OCI-M1 (cell line): ENCODE measurements at places on chromosomes 12 and 14.

DNA sequence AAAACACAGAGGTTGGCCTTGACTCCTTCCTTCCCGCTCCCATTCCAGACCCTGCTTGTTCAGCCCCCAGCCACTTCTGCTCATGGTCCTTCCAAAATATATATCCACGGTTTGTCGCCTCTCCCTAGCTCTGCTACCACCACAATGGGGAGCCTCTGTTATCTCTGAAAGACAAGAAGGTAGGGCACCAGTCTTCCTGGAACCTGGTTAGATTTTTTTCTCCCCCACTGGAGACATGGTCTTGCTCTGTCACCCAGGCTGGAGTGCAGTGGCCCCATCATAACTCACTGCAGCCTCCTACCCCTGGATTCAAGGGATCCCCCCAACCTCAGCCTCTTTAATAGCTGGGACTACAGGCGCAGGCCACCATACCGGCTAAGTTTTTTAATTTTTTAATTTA is 95.7 kb downstream of the PTPN11 start:
- DNase-seq: no peak

DNA sequence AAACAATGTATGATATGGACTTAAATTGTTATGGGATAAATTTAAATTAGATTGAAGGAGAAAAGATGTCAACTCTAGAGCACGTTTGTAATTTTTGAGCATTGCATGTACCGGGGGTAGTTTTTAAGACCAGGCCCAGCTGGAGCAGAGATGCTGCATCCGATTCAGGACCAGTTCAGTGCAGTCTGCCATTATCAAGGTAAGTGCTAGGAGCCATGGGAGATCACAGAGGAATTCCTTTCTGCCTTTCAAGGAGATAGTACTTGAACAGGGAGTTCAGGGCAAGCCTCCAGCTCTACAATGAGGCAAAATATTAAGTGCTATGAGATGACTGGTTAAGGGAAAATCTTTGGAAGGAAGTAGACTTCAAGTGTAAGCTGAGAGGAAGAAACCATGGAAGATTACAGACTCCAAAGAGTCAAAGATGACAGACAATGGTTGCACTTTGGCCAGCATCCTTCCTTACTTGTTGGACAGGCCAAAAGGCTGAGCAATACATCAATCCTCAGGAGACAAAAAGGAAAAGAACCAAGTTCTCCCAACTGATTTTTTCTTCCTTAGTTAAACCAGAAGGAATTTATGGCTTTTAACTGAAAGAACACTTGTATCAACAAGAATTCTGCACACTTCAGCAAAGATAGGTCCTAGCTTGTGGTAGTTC is 113.2 kb upstream of the HIF1A start:
- no peak for DNase-seq

GRCh38 chr12:84978921-84979320 is 57.2 kb downstream of the TSPAN19 start:
- DNase-seq: no peak

DNA sequence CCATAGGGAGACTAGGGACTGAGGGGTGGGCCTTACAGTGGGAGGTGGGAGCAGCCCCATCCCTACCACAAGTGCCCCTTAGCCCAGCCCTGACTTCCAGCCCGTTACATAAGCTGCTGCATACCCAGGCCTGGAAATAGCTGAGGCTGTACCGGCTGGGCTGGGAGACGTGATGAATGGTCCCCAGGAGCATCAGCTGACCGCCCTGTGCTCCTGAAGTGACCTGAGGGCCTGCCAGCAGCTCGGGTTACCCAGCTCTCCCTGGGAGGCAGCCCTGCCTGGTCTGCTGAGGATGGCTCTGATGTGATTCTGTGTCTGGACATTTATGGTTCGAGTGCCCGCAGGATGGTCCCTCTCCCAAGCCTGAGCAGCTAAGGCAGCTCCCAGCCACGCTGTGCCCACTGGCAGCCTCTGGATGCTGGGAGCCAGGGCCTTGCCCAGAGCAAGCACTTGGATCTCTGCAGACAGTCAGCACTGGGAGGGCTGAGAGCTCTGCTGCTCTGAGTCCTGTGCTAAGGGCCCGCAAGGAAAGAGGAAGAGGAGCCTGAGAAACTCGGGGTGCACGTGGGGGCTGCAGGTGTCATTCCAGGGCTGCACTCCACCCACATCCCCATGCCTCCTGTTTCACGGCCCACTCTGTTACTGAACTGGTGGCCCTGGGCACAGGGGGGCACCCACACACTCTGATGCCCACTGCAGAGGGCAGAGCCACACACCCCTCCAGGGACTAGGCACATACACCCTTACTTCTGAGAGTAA is 20.5 kb downstream of the TAMALIN start:
- DNase-seq: no peak

DNA sequence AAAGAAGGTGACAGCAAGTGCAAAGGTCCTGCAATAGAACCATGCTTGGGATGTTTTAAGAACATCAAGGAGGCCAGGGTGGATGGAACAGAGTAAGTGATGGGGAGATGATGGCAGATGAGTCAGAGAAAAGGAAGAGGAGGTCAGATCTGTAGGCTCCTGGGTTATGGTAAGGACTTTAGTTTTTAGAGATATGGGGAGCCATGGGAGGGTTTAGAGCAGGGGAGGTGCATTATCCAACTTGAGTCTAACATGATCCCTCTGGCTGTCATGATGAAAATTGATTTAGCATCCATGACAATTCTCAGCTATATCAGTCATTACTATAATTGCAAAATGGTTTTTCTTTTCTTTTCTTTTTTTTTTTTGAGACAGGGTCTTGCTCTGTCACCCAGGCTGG is 7.3 kb upstream of the PLBD2 start:
- DNase-seq: no peak

- no peak for DNase-seq
Measured at GRCh38 chr14:104206281-104206904, 68.0 kb downstream of the KIF26A start.

- peak; percentile 20 for DNase-seq
Measured at GRCh38 chr14:53002576-53002975, 51.7 kb upstream of the FERMT2 start.

GRCh38 chr12:56257071-56257470 is 1.1 kb downstream of the ANKRD52 start:
- DNase-seq: no peak

GRCh38 chr12:106245767-106246166 is 2.1 kb downstream of the CKAP4 start:
- no peak for DNase-seq

GRCh38 chr14:100341301-100342031 is 18.3 kb downstream of the SLC25A47 start:
- DNase-seq: peak; percentile 24

- no peak for DNase-seq
Measured at GRCh38 chr14:69997849-69998248, 118.6 kb downstream of the SMOC1 start.

DNA sequence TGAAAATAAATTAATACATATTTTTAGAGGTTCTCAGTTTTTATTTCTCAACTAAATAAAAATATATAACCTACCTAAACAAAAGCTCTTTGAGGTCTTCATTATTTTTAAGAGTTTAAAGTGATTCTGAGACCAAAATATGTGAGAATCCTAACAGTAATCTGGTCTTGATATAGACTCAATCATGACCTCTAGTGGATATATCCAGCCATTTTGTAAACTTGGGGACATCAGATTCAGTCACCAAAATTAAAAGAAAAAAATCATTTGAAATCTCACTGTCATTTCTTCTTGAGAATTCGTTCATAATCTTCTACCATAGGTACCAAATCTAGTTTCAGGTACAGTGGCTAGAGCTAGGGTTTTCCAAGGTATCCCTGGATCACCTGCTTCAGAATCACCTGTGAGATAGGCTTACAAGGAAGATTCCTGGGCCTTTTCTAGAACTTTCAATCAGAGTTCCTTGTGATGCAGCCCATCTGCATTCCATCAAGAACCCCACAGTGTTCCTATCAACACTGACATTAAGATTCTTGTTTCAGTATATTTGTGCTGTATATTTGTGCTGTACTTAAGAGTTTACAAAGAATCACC is 214.9 kb downstream of the ADAMTS20 start:
- peak; percentile 77 for DNase-seq

DNA sequence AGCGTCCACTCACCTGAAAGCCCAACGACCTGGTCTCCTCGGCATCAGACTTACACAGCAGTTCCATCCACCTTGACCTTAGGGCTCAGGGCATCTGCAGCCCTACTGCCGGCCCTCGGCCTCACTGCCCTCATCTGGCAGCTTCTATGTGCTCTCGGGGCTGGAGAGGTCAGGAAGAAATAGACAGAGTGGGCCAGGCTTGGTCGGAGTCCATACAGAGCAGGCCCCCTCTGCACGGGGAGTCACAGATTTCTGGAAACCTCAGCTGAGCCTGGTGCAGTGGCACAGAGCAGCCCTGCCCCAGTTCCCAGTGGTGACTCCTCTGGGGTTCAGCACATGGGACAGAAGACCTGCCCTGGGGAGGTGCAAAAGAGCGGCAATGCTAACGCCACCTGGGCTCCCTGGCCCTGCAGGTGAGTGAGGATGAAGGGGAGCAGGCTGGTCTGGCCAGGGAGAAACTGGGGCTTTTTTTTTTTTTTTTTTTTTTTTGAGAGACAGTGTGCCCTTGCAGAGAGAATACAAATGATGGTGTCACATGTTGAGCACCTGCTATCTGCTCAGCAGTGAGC is 190.1 kb upstream of the PRMT8 start:
- no peak for DNase-seq

DNA sequence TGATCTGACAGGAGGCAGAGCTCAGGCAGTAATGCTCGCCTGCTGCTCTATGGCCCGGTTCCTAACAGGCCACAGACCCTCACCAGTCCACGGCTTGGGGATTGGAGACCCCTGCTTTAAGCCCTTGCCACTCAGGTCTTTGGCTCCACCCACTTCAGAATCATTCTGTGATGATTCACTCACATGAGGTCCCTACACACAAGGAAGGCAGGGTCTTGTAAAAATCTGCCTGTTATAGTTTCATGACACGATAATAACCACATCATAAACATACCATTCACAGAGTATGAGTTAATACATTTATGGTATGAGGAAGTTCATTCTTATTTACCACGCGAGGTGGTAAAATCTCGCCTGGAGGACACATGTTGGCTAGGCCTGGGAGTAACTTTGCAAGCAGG is 29.0 kb upstream of the MAX start:
- DNase-seq: peak; percentile 6

GRCh38 chr14:96349286-96350075 is 13.7 kb downstream of the ATG2B start:
- DNase-seq: no peak

- DNase-seq: no peak
Measured at GRCh38 chr12:23431006-23431405, 518.5 kb downstream of the SOX5 start.

GRCh38 chr12:65449400-65449799 is 170.9 kb downstream of the MSRB3 start:
- DNase-seq: no peak

GRCh38 chr14:34075826-34076225 is 125.0 kb upstream of the EGLN3 start:
- no peak for DNase-seq

DNA sequence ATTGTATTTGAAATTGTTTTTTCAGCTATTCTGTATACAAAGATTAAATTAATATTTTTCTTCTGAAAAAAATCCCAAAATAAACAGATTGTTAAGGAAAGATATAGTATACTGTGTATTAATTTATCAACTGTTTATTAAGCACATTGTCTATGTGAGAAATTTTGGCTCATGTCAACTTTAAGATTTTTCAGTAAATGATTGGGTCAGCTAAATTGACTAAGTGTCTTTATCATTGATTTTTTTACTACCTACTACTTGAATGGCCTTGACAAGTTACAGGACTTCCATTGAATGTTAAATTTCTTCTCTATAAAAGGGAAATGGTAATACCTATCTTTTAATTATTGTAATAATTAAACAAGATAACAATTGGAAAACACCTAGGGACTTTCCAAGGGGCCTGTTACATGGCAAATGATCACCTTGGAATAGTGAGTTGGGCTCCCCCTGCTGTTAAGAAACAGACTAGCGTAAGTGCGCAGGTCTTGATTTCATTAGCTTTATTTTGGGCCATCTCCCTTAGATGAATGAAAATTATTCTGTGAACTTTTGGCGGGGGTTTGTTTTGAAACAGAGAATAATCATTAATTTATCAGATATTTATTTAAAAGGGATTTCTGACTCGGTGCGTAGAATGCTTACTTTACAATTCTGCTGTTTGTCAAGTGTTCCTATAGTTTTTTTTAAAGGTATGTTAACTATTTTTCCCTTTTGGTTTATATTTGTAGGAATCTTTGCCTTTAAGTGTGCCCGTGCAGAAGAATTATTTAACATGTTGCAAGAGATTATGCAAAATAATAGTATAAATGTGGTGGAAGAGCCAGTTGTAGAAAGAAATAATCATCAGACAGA is 14.5 kb upstream of the CCT2 start:
- DNase-seq: peak; percentile 72

- peak; percentile 90 for DNase-seq
Measured at GRCh38 chr12:911191-911826, 38.2 kb downstream of the RAD52 start.

DNA sequence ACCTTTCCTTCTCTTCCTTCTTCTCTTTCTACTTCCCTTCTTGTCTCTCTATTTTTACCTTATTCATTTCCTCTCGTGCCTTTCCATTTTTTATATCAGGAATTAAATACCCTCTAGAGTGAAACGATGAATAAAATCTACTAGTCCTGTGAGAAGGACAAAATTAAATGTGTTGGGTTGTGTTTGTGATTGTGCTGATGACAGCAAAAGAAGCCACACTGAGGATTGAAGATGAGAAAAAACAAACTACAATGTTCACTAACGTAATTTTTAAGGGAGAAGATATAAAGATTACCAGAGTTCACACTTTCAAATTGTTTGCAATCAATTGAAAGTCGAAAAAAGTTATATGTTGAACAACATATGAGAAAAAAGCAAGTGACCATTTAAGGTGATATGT is 1012.1 kb downstream of the DIO2 start:
- no peak for DNase-seq

- DNase-seq: peak; percentile 96
Measured at GRCh38 chr12:28583701-28584261, 393.5 kb downstream of the CCDC91 start.

- no peak for DNase-seq
Measured at GRCh38 chr12:108309674-108310312, 29.3 kb downstream of the CMKLR1 start.

DNA sequence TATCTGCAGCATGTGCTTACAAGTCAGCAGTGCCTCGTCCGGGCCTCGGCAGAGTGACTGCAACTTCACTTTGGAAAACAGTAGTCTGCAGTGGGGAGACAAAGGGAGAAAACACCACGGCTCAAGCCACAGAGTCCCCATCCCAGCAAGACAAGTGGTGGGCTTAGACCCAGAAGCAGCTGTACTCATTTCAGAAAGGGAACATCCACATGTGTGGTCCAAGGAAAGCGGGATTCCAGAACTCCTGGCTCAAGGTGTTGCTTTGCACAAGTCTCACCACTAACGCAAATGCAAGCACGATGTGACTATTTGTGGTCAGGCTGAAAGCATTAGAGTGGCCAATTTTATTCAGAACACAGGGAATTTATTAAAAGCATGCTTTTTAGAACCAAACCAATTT is 198.3 kb downstream of the TTC7B start:
- DNase-seq: no peak

GRCh38 chr12:51269174-51270066 is 795 bp downstream of the SMAGP start:
- DNase-seq: peak; percentile 34
